ENCODE measurements at places on chromosomes 5 and 9. TPM values are rescaled to one million over a fixed set of nuclear protein-coding genes. Genes with fewer than 3 reads are reported as not detected.

Gene PCDHB9
- polyA plus RNA-seq = 0.20 TPM

Gene PCDHGB4
- polyA plus RNA-seq = 0.06 TPM

GRCh38 chr9:115591584-115591984 lies 473.6 kb upstream of the TNC start:
- DNase-seq = no peak

DNA sequence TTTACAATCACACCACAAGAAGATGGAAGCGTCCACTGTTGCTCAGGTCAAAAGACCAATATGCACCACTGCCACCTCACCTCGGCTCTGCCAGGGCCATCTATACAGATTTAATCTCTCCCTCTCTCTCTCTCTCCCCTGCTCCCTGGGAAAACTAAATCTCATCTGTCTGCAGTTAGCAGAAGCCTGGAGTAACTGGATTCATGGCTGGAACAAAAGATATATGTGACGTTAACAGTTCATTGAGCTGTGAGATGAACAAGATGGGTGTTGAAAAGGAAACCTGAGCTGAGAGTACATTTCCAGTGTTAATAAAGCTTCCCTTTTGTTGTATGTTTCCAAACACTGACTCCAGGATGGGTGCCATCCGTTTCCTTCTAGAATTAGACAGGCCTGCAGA lies 369.7 kb downstream of the CDK5RAP2 start:
- DNase-seq = no peak

GRCh38 chr9:127004946-127005769 lies 90.6 kb downstream of the RALGPS1 start:
- no peak for DNase-seq

GRCh38 chr9:129146441-129146941 lies 31.6 kb downstream of the IER5L start:
- DNase-seq = no peak
